ENCODE measurements at places on chromosomes 4 and X.

DNA sequence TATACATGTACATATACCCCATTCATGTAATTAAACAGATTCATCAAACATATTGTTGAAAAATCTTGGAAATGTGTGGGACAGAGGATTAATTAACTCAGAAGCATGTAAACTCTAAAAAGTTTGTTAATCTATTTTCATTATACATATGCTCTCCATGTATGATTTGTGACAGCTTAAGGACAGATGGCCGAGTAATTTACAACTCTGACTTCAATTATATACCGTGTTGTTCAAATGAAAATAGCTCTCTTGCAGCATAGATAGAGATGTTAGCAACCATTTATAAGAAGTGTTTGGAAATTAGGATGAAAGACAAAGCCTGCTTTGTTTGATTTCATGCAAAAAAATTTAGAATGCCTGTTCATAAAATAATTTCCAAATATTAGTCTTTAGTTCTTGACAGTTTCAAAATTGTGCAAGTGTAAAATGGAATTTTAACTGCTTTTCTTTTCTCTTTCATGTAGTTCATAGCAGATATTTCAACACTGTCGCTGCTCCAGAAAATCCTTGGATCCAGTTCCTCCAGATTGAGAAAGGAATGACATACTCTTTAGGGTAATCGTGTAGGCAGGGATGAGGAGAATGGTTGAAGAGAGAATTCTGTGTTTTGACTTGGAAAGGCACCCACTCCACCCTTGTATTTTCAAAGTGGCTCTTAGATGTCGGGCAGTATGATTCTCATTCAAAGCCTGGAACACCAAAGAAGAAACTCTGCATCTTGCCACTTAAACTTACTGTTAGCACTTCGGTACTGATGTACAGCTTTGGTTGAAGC lies 23.1 kb downstream of the AFF2 start:
- no peak for DNase-seq

DNA sequence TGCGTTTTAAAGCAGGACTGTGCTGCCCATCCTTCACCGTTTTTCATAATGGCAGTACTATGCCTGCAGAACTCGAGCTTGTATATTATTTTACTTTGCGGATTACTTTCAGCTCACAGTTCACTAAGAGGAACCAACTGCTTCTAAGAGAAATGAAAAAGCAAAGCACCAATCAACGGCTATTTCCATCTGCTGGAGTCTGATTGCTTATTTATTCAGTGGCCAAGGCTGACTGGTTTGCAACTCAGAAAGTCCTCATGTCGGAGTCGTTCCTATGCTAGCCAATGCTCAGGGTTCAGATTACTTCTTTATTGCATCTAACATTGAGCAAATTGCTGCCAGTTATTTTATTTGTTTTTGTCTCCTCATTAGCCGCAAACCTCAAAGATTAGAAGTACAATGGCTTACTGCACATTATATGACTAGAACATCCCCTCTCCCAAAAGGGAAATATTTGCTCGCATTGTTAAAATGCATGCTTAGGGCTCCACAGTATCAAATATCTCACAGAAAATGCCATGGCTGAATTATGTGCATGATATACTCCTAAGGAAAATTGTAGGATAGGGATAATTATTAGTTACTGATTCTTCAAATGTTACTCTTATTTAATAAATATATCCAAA lies 1628.2 kb upstream of the ADGRL3 start:
- no peak for DNase-seq

DNA sequence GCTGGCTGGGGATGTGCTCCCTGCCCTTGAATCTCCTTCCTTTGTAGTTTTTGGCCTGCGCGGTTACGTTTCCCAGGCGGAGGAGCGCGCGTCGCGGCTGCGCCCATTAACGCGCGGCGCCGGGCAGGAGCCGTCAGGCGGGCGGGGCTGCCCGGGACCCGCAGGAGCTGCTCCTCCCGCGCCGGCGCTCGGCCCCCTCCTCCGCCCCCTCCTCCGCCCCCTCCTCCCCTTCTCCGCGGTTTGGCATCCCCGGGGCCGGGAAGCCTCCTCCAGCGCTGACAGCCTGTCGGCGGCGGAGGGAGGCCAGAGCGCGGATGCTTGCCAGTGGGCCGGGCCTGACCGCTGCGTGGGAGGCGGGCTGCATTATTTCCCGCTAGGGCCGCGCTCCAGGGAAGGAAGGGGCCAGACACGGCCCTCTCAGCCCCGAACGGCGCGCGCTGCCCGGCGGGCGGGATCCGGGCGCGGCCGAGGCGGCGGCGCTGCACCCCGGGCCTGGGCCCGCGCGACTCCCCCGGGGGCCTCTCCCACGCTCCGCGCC lies at the start of gene DCLK2:
DCLK2 (plus strand) TSS at position 405 of the 538 bp plus-strand sequence. CDS start 583 bp downstream, outside the sequence.
- DNase-seq = peak; percentile 72

DNA sequence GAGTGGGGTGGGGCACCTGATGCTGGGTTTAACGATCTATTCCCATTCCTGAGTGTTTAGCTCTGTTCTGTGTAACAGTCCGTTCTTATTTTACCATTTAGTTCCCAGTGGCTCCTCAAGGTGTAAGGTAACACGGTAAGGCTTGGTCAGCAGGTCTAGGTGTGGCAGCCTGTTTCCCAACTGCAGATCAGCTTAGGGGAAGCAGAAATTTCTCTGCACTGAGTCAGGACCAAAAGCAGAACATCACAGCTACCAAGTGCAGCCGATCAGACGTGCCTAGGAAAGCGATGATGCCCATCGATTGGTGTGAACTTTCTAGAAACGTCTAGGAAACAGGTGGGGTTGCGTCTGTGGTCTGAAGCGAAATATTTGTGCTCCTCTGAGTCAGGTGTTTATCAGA lies 240.1 kb downstream of the STIM2 start:
- no peak for DNase-seq

GRCh38 chr4:11228530-11228929 lies 200.2 kb downstream of the HS3ST1 start:
- peak; percentile 76 for DNase-seq

DNA sequence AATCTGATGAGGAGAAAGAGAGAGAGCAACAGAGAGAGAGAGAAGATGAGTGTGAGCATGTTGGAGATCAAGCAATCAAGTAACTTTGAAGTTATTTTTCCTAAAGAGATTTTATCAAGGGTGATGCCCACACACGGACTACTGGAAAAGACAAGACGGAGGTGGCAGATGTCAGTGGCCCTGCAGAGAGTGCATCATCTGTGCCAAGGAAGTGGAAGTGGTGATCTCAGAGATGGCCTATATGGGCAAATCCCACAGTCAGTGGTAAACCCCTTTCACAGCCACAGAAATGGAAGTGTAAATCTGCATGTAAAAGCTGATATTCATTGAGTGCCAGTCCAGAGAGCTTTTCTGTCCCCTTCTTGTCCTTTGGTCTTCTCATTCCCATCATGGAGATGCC lies 577.2 kb upstream of the AADAT start:
- DNase-seq = no peak

GRCh38 chr4:173685831-173686210 lies 155.8 kb upstream of the HAND2 start:
- no peak for DNase-seq

- DNase-seq = peak; percentile 16
Measured at GRCh38 chrX:12711435-12712040, 79.7 kb upstream of the PRPS2 start.

GRCh38 chrX:41827886-41828285 lies 95.5 kb downstream of the CASK start:
- no peak for DNase-seq

GRCh38 chrX:151745651-151746050 lies 11.1 kb downstream of the CNGA2 start:
- DNase-seq = no peak

GRCh38 chrX:27924261-27924660 lies 57.0 kb downstream of the DCAF8L1 start:
- DNase-seq = no peak

DNA sequence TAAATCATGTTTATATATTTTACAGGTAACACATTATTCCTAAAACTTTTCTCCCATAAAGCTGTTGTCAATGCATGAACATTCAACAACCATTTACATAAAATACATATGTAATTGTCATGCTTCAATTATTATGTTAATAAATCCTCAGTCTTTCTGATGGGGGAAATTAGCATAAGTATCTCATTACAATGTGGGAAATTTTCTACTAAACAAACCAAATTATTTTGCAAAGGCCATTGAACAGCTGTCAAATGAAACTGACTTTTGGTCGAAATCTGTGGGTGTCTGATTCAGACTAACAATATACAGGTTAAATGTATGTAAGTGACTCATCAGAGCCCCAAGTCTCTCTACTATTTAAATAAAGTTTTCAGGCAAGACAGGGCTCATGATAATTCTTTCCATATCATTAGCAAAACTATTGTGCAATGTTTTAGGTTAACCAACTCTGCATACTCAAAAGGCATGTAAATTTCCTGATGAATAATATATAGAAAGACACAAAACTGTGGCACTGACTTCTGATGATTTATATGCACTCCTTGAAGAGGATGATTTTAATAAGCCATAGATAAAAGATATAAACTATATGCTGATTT lies 795.3 kb upstream of the AADAT start:
- DNase-seq = no peak

GRCh38 chr4:1635464-1635863 lies 48.6 kb downstream of the FAM53A start:
- DNase-seq = no peak

DNA sequence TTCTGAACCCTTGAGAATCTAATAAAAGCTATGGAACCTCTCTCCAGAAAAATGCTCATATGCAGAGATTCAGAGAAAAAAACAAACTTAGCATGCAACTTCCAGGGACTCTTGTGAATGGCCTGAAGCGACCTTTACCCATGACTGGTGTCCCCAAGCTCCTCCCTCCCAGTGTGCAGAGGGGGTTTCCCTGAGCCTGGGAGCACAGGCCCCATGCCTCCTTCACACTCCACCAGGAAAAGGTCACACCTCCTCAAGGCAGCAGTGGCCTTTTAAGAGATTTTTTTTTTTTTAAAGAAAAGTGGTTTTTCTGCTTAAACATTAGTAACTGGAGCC lies 13.3 kb upstream of the UBA6 start:
- peak; percentile 22 for DNase-seq

- DNase-seq = peak; percentile 58
Measured at GRCh38 chr4:153074486-153074885, 129.8 kb upstream of the TRIM2 start.

DNA sequence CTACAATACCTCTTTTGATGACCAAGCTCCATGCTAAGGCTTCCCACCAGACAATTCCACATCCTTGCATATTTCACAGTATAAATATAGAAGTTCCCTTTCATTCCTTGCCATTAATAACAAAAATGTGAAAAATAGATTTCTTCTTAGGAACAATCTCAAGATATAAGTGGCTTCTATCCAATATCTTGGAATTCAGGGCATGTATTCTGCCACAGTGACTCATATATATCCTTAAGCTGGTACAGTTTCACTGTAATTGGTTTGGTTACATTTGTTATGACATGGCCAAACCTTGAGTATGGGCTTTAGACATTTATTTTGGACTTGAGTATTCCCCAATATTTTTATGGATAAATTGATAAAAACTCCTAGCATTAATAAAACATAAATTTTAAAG lies 181.7 kb upstream of the DDX53 start:
- DNase-seq = no peak

DNA sequence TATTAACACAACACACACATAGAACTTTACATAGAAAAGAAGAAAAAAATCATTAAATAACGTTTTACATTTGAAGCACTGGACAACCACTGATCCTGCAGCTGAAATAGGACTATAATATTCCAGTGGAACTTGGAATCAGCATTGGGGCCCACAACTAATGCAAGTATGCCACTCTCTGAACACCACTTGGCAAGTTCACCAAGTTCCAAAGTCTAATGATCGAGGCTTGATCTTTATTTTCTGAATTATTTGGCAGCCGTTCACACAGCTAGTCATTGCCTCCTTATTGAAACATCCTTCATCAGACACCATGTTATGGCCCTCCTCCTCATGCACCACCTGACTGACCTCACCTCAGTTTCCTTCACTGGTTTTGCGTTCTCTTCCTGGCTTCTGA lies 107.6 kb downstream of the DCHS2 start:
- no peak for DNase-seq

DNA sequence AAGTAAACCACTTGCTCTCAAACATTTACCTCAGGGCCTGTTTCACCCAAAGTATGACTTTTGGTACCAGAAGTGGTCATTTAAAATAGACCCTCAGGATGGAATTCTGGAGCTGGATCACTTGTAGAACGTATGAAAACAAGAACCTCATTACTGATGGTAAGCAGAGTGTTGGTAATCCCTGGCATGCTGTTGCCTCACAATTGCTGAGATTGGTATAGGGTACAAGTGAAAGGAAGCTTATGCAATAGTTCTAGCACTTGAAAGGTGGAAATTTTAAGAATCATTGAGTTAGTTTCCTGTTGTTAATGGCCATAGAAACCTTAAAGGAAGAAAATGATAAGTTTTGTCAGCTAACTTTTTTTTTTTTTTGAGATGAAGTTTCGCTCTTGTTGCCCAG lies 22.3 kb upstream of the THOC2 start:
- no peak for DNase-seq

GRCh38 chrX:13046141-13046855 lies 1.9 kb upstream of the FAM9C start:
- peak; percentile 38 for DNase-seq

- no peak for DNase-seq
Measured at GRCh38 chr4:52939325-52939724, 77.2 kb downstream of the RASL11B start.

DNA sequence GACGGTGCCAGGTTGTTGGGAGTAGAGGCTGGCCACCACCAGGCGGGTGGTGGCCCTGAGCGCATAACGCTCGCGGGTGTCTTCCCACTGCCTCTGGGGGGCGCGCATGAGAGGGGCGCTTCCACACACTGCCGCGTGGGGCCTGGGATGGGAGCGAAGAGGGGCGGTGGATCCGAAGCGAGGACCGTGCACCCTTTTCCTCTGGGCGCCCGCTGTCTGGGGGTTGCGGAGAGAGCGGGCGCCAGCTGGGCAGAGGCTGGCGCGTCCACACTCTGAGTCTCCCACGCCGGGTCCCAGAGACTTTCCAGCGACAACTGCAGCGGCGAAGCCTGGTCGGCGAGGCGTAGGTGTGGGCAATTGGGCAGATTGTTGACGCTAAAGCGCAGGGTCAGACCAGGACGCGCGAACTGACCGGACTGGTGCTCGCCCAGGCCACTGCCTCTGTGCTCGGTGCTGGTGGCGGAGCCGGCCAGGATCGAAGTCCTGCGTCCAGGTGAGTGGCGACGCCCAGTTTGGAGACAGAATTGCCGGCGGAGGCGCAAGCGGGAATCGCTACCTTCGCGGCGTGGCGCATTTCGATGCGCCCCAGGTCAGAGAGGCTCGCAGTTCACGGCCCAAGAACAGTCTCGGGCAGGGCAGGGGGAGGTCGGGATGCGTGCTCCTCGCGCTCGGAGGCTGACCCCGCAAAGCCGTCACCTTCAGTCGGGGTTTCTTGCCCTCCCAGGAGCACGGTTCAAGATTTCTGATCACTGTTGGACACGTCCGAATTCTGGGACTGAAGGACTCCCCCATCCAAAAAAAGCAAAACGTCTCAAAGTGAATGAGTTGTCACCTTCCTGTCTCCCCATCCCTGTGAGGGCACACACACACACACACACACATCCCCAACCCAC lies 2.6 kb upstream of the HMX1 start:
- no peak for DNase-seq

GRCh38 chr4:117474987-117475386 lies 389.6 kb upstream of the TRAM1L1 start:
- DNase-seq = no peak

GRCh38 chrX:38103857-38104812 lies 97.8 kb downstream of the SYTL5 start:
- peak; percentile 45 for DNase-seq

- peak; percentile 77 for DNase-seq
Measured at GRCh38 chr4:77044461-77045150, 31.2 kb downstream of the CCNI start.
